ENCODE measurements at places on chromosomes 1 and 21.
A peak's percentile ranks its signal among the peaks of the same experiment; 100 is the strongest.

DNA sequence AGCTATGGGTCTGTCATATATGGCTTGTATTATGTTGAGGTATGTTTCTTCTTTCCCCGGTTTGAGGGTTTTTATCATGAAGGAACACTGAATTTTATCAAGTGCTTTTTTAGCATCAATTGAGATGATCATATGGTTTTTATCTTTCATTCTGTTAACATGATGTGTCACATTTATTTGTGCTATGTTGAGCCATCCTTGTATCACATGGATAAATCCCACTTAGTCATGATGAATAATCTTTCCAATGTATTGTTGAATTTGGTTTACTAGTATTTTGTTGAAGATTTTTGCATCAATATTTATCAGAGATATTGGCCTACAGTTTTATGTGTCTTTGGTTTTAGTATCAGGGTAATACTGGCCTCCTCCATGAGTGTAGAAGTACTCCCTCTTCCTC, 61.7 kb downstream of the GPR137B start:
- DNase-seq: no peak

GRCh38 chr1:227124473-227124872, 184.4 kb downstream of the COQ8A start:
- DNase-seq: no peak

GRCh38 chr1:88800382-88801051, 90.8 kb downstream of the GTF2B start:
- peak; percentile 6 for DNase-seq

- DNase-seq: no peak
These were observed 23.9 kb downstream of the TRPM2 start for GRCh38 chr21:44377201-44377921.

- DNase-seq: peak; percentile 58
These were observed 162.3 kb upstream of the VAMP3 start for GRCh38 chr1:7608628-7609305.

DNA sequence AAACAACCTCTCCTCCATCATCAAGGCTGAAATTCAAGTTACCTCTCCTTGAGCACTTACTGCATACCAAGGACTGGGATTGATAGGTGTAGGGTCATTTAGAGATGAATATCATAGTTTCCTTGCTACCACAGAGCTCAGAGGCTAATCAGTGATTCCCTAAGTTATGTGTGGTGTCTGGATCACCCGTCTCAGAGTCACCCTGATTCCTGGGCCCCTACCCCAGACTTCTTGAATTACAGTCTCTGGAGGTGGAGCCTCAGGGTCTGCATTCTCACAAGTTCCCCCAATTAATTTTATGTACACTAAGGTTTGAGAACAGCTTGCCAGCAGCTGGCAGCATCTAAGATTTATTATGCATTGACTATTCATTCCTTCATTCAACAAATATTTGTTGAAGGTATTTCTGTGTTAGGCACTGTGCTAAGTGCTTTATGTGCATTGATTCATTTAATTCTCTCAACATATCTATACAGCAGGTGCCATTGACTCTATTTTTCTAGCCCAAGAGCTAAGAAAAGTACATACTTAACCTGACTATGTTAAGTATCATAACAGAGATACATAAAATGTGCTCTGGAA, 182.9 kb upstream of the FGGY start:
- no peak for DNase-seq

GRCh38 chr1:72050551-72050950, 231.8 kb downstream of the NEGR1 start:
- DNase-seq: no peak

DNA sequence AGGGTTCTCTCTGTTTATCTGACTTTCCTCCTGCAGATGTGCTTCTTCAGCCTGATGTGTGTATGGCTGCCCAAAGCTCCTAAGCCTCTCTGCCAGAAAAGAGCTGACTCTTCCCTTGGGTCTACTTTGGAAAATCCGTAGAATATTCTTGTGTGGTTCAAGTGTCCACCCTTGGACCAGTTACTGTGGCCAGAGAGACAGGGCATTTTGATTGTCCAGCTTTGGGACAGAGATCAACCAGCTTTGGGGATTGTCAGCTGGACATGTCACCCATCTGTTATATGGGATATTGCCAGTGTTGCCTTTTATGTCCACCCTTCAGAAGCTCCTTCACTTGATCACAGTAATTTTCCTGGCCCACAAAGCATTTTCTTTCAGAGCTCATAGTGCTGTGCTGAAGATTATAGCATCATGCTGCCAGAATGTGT, 126.2 kb upstream of the L1TD1 start:
- no peak for DNase-seq

GRCh38 chr1:35210321-35211119, 17.6 kb upstream of the SFPQ start:
- no peak for DNase-seq

- DNase-seq: no peak
These were observed 99.1 kb upstream of the RGS4 start for GRCh38 chr1:162970021-162970420.

GRCh38 chr1:219587401-219587800, 25.5 kb downstream of the ZC3H11B start:
- DNase-seq: no peak

GRCh38 chr1:241964550-241965282, 7.1 kb downstream of the BECN2 start:
- DNase-seq: peak; percentile 23

DNA sequence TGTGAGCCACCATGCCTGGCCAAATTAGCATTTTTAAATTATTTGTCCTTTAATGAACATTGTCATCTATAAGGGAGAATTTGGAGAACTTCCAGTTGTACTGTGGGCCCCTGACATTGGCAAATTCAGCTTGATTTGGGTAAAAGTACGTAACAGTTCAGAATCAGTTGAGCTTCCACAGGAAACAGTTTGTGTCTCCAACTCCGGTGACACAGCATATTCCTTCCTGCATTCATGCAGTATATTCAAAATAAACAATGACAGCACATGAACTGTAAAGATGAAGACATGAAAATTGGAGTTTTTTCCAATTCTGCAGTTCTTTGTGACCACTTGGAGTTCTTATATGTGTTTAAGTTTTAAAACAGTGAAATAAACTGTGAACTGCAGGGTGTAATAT, 28.2 kb downstream of the RNF220 start:
- DNase-seq: no peak

GRCh38 chr21:46317710-46318463, 5.8 kb downstream of the C21orf58 start:
- peak; percentile 58 for DNase-seq

DNA sequence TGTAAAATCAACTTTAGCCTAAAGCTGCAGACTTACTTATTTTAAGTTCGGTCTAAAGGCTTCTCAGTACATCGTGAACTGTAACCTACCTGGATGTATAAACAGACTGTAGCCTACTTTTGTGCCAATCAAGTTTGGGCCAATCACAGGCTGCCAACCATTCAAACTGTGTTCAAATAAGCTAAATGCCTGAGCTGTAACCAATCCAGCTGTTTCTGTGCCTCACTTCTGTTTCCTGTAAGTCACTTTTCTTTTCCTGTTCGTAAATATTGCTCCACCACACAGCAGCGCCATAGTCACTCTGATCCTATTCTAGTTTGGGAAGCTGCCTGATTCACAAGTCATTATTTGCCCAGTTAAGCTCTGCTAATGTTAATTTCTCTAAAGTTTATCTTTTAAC, 37.5 kb upstream of the SLAMF9 start:
- DNase-seq: no peak

DNA sequence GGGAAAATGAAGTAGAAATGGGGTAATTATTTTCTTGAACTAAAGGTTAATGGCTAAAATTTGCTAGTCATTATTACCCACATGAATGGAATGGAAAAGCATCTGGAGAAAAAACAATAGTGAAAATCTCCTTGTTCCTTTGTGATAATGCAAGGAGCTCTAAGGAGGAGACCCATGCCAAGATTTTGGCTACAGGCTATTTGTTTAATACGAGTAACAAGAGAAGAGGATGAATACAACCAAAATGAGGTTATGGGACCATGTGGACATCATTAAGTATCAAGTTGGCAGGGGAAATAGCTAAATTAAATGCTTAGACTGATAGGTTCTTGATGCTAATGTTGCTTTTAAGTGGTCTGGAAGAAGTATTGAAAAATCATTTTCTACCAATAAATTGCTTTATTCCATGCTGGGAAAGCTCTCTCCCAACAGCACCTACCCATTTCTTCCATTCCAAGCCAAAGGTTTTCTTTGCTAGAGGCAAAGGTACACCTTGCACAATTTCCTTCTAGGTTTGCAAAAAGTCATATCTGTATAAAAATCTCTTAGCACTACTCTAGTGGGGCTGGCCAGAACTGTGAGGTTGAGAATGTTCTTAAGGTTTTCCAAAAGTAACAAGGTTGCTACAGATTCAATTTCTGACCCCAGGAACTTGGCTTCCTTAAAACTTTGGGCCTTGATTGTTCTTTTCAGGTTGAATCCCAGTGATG, 100.2 kb downstream of the SMYD2 start:
- peak; percentile 59 for DNase-seq

DNA sequence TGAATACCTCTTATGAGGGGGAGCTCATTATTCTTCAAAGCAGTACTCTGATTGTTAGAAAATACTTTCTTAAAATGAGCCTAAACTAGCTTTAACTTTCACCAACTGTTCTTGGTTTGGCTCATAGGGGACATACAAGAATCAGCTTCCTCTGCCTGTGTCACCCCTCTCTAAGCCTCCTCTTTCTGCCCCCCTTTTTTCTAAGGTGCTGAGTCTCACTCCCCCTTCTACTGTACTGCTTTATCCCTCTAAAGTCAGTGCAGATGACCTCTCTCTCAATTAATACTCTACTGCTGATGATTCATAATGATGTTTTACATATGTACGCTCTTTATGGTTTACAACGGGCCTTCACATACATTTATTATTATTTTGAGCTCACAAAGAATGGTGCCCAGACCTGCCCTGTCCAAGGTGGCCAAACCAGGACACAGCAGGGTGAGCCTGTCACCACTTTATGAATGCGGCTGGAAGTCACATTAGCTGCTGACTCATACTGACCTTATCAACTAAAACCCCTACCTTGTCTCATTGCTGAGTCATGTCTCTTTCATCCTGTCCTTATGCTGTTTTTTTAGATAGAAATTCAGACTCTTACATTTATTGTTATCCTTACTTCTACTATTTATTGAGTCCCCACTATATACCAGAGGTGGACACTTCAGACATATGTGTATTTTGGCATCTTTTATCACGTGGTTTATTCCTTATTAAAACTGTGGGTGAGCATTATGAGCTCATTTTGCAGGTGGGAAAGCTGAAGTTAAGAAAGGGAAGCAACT, 126.9 kb downstream of the RNF220 start:
- DNase-seq: peak; percentile 86

DNA sequence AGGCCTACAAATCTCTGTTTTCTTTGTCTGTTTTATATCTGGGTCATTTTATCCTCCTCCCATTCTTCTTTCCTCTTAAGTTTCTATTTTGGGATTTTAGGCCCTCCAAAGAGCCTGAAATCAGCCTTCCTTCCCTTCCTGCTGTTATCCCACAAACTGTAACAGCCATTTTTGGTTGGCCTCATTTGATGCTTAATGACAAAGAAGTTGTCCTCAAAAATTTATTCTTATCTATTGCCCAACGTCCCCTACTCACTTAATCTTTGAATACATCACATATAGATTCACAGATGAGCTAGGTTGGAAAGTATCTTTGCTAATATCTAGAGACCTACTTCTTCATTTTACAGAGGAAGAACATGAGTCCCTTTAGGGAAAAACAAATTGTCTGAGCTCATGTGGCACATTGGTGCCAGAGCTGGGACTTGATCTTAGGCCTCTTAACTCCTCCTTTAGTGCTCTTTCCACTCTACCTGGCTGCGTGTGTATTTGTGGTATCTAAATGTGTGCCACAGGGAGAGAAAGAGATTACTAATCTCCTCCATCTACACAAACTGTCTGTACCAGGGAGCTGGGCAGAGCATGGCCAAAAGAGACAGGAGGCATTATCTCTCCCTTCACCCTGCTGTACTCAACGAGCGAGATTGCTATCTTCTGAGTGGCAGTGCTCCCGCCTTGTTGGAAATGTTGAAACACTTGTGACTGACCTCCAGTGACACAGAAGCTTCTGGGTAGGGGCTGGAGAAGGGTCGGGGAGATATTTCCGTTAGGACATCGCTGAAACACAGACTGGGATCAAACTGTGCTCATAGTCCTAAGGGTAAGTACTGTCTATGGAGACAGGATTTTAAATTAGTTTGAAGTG, 30.1 kb downstream of the RHEX start:
- no peak for DNase-seq

DNA sequence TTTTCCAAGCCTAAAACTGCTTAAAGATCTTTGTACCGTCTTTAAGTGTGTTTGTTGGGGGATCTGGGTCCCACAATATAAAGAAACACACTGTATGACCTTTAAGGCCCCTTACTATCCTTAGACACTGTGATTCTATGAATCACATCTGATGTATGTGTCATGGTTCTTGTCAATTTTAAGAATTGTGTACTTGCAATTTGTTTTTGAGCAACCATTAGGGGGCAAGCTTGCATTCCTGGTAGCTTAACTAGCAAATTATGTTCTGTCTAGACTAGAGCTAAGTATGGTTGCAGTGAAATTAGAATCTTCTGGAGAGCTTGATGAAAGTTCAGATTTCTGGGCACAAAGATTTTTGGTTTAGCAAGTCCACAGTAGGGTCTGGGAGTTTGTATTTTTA, 219.5 kb downstream of the TPR start:
- peak; percentile 77 for DNase-seq

GRCh38 chr1:1594602-1595260, 5.2 kb downstream of the FNDC10 start:
- DNase-seq: peak; percentile 31

All from M059J (cell line).